CD4-positive, alpha-beta T cell treated with Interleukin-15 for 4 hours (primary cell): ENCODE measurements at places on chromosomes 13 and 19.

DNA sequence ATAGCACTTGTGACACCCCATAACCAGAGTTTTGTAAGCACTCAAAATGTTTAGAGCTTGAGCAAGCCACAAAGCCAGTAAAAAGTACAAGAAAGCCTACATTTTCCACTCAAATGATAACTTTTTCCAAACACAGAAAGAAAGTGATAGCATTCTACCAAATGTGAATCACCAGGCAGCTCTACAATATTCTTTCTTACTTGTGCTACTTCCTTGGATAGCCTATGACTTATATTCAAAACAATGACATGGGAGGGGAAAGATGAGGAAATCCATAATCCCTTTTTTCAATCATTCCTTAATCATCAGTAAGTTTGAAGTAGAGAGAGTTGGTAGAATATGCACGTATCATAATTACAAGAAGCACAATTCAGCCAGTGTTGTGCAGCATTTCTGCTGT is 650.8 kb upstream of the PCDH9 start:
- DNase-seq, result no peak

GRCh38 chr19:4909156-4909896 is at the start of gene UHRF1:
Gene UHRF1 (plus strand): TSS chr19:4909501. CDS start chr19:4910886, 1,385 bp downstream.
- no peak for DNase-seq

- DNase-seq, result no peak
Observed at GRCh38 chr19:34305221-34306083, 51.1 kb downstream of the GARRE1 start.

DNA sequence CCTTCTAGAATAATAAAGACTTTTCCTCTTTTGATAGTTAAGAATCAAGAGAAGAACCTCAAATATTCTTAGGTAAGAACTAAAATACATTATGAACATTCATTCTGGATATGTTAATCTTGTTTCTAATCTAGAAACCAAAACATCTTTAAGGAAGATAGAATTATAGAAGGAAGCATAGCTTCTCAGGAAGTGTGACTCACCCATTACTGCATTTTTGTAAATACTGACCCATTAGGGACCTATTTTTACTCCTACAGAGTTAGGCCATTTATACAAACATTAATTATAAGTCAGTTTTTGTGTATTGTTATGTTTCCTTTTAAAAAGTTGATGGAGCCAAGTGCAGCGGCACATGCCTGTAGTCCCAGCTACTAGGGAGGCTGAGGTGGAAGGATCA is 147.1 kb downstream of the NUFIP1 start:
- no peak for DNase-seq

DNA sequence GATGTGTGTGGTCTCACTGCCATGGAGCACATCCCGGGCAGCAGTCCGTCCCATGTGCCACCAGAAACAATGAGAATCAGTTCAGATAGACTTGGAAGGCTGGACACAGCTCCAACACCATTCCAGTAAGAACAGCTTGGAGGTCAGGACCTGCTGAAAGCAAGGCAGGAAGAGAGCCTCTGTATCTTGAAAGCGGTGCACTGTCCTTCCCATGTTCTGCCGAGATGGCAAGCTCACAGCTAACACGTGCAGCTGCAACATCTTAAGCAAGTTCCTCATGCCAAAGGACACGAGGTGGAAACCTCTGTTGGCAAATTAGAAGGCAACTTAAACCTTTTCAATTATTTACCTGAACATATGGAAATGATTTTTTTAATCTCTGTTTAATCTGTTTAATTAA is 175.4 kb downstream of the DLEU7 start:
- no peak for DNase-seq

DNA sequence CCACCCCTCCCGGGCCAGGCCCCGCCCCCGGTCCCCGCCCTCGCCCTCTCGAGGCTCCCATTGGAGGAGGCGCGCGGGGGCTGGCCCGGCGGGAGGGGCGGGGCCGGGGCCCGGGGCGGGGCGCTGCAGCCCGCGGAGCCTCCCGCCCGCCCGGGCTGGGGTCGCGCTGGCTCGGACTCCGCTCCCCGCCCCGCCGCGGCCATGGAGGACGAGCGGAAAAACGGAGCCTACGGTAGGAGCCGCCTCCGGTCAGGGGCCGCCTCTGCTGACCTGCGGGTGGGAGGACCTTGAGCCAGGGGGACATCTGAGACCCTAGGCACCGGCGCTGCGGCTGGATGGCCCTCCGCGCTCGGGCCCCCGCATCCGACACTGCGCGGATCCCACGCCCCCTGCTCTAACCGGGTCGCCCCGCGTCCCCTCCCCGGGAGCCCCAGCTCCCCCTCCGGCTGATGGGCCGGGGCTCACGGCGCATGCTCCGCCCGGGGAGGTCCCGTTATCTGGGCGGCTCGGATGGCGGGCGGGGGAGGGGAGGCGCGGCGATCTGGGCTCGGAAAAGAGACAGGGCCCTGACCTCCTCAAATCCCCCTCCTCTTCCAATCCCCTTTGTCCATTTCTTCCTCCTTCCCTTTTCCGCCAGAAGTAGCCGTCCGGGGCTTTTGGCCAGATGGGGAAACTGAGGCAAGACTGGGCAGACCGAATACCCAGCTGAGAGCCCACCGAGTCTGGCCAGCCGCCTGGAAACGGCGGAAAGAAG is 15.4 kb upstream of the AP1M2 start:
- peak; percentile 87 for DNase-seq

GRCh38 chr13:48873587-48873986 is 102.1 kb upstream of the FNDC3A start:
- no peak for DNase-seq

DNA sequence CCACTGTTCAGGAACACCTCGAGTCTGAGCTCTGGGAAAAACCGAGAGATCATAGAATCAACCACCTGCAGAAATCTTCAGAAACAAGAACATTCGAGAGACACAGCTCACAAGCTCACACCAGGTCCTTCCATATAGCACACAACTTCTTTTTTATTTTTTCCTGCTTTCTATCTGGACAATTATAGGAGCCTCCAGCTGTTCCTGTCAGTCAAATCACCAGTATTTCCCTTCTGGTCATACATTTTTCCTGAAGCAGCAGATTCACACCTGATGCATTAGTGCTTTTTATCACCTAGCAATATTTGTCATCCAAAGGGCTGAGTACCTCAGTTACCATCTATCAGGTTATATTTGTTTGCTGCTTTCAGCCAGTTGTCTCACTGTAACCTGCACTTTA is 323.5 kb downstream of the FOXO1 start:
- DNase-seq, result no peak

DNA sequence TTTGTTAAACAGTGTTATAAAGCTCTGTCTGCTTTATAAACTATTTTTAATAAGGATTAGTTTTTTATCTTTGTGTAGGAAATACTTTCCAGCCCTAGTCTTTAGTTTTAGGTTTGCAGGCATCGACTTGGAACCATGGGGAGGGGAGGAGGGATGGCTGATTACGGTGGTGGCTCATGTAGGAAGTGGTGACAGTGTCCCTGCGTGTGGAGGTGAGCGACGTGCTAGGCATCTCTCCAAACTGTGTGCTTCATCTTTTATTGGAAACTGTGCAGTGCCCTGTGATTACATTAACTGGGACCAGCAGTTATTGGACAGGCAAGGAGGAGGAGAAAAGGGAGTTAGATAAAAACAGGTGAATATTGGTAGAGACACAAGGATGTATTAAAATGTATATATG is 203.8 kb downstream of the ATP8A2 start:
- no peak for DNase-seq

GRCh38 chr13:37168926-37169325 is 63.5 kb upstream of the CSNK1A1L start:
- no peak for DNase-seq

- DNase-seq, result no peak
Observed at GRCh38 chr19:20928371-20928770, 5.3 kb downstream of the ZNF85 start.

GRCh38 chr19:15866636-15867035 is 31.2 kb downstream of the CYP4F2 start:
- no peak for DNase-seq

DNA sequence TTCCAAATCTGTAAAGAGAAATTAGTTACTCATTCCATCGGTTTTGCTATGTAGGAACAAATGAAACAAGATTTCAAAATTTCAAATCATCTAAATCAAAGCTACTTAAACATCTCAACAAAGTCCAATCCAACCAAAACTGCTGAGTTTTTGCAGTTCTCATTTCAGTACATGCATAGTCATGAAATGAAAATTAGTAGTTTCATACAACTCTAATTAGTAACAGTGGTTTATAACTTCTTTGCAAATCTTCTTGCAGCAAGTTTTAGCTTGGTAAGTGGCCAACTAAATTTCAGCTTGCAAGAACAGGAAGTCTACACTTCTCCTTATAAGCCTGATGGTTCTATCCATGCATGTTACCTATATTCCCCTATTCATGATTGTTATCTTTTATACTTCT is 75.6 kb downstream of the SPRY2 start:
- no peak for DNase-seq

DNA sequence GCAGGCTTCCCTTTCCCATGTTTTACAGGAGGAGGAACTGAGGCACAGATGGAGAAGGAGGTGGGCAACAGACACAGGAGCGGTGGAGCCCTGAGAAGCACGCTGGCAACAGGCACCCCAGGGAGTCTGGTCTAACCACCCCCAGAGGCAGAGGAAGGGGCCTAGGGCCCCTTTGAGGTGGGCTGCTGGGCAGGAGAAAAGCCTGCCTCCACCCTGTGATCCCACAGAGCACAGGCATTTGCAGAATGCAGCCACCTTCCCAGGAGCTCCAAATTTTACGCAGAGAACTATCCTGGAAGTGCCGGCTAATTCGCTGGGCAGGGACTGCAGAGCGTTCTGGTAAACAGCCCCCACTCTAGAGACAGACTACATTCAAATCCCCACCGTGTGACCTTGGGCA is 30.4 kb downstream of the RAB20 start:
- no peak for DNase-seq

- no peak for DNase-seq
Observed at GRCh38 chr19:13381827-13382632, 124.2 kb downstream of the CACNA1A start.

- no peak for DNase-seq
Observed at GRCh38 chr13:94305033-94305432, 174.4 kb downstream of the DCT start.

GRCh38 chr13:41713405-41713804 is 247.5 kb downstream of the VWA8 start:
- no peak for DNase-seq

DNA sequence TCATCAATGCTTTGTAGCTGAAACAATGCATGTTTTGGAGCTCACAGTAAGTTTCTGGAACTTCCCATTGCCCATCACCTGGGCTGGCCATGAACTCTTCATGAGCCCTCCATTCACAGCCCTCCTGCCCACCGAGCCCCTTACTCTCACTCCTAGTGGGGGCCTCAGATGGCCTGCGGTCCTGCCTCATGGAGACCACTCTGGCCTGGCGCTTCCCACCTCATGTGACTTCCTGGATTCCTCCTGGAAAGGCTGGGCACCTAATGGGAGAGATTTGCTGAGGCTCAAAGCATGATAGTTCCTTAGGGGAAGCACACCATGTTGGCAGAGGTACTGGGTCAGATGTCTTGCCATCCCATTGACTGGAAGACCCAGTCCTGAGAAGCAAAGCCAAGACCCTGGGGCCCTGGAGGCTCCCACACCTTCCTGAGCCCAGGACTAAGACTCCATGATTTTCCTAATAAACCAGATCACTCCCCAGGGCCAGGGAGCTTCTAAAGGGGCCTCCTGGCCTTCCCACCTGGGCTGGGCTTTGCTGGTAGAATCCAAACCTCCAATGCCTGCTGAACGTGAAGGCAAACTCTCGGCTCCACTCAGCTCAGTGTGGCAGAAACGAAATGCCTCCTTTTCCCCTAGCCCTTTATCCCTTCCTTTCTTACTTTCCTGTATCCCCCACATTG is 49.4 kb upstream of the ZNF536 start:
- no peak for DNase-seq

DNA sequence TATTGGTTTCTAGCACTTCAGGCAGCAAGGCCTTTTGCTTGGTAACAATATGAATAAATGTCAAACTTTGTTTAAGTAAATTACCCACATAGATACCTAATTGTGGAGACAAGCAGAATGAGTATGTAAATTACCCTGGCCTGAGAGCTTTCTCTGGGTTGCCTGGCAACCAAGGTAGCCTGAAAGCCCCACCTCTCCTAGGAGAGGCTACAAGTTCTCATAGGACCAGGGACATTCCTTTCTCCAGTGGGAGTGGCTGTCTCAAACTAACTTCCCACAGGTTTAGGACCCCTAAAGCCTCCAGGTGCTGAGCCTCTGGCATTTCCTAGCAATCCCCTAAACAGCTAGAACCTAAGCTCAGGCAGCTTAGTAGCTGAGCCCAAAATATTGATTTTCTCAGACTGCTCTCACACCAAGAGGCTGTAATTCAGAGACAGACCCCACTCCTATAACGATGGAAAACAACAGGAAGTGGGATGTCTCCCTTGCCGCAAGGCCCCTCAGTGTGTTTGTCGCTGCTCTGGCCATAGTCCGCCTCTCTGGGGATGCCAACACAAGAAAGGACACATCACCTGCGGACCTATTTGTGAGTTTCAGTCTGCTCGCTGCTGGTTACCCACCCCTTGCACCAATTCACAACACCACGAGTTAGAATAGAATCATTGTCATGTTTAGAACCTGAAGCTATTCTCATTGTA is 207.3 kb downstream of the DLEU7 start:
- DNase-seq, result no peak
